ENCODE measurements at places on chromosomes 5 and 9. TPM values are rescaled to one million over a fixed set of nuclear protein-coding genes. Genes with fewer than 3 reads are reported as not detected.

DNA sequence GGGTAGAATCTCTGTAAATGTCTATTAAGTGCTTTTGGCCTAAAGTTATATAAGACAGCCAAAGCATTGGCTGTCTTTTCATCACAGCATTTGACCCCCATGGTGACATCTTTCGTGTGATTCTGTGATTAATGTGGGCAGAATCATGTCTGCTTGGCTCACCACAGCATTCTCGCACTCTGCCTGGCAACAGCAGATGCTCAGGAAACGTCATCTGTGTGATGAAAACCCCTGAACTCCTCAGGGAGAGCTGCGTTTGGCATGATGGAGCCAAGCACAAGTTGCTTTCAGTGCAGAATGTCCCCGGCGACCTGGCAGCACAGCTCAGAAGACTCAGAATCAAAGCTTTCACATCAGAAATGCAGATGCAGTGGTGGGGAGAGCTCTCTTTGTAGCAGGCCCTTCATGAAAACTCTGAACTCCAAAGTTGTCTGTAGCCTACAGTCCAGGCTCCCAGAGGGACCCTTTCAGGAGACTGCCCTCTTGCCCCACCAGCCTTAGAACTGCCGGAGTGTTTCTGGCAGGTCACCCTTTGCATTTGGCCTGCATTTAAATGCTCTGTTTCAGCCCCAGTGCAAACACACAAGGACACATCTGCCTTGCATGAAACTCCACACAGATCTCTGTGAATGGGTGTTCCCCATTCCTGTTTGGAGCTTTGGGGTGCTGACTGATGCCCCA lies 155.6 kb upstream of the PANK3 start:
- peak; percentile 50 for DNase-seq

- no peak for DNase-seq
Measured at GRCh38 chr5:124154714-124155113, 591.7 kb downstream of the ZNF608 start.

DNA sequence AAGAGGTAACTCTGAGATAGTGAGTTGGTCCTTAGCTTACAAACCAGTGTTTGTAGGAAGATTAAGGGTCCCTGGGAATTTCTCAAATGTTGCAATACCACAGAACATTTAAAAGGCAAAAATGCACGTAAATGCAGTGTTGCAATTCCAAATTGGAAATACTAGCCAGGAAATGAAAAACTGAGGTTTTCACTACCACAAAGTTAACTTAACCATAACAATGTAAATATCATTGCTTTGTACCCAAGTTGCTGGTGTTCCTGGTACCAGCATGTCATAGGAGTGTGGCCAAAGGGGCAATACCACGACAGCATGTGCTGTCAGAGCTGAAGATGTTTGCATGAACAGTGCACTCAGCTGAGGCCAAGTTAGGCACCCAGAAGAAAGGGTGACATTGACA lies 382.9 kb downstream of the GLIS3 start:
- no peak for DNase-seq

GRCh38 chr9:127083138-127083980 lies 39.1 kb downstream of the ANGPTL2 start:
- DNase-seq = no peak

LCP2 gene
- 6.1 TPM for polyA plus RNA-seq

DIPK1B gene
- polyA plus RNA-seq = 47.6 TPM

DNA sequence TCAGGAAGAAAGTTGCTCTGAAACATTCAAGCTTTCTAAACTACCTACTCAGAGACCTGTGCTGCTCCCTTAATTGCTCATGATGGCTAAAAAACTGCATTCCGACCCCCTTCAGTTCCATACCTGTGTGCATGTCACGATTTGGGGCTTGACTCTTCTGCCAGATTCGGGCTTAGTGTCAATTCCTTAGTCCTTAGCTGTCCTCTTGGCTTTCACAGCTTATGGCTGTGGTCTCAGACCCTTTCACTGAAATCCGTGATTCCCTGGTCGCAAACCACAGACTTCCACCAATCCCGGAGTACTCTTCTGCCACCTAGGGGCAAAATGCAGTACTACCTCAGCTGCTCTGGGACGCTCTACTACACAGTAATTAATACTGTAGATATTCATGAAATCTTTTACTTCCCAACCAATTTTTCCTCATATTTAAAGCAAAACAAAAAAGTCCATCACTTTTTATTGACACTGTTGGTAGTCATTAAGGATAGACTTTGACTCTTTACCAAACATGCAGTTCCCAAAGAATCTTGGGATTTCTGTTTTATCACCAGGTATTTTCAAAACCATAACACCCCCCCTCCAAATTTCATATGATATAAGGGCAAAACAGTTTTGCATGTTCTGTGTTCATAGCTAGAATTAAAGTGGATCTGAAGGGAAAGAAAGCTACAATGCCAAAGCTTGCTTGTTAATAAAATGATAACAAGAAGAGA lies 617.4 kb downstream of the SLCO4C1 start:
- peak; percentile 75 for DNase-seq

SH3GL2 gene
- polyA plus RNA-seq = 11.1 TPM

- no peak for DNase-seq
Measured at GRCh38 chr9:123475407-123475806, 119.4 kb downstream of the CRB2 start.

- DNase-seq = no peak
Measured at GRCh38 chr9:122370869-122371755, at the start of gene PTGS1. Gene PTGS1, plus strand, starts transcription at chr9:122371024. Its CDS starts 61 bp downstream, at chr9:122371085.

- no peak for DNase-seq
Measured at GRCh38 chr5:68540798-68541590, 325.4 kb downstream of the PIK3R1 start.

GRCh38 chr9:75084081-75084672 lies 3.8 kb downstream of the NMRK1 start:
- DNase-seq = no peak

- no peak for DNase-seq
Measured at GRCh38 chr5:5141339-5141599, 1.1 kb downstream of the ADAMTS16 start.

SLC25A25 gene
- polyA plus RNA-seq = 13.4 TPM

PRR16 gene
- 13.9 TPM for polyA plus RNA-seq

- no peak for DNase-seq
Measured at GRCh38 chr5:143751342-143751741, 60.6 kb upstream of the HMHB1 start.

CAMK2A gene
- polyA plus RNA-seq = 5.8 TPM

SLC34A3 gene
- 0.84 TPM for polyA plus RNA-seq

DNA sequence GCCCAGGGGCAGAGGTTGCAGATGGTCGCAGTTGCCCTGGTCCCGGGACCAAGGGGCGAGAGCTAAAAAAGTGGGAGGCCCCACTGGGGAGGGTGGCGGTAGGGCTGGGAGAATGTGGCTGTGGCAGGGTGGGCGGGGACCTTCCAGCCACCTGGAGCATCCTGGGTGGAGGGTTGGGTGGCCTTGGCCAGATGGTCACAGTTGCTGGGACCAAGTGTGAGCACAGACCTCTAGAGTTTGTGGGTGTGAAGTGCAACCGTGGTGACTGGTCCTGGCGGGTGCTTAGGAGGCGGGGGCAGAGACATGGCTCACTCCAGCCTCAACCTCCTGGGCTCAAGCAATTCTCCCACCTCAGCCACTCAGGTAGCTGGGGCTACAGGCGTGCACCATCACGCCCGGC lies 5.7 kb upstream of the TRAF2 start:
- DNase-seq = no peak

- DNase-seq = no peak
Measured at GRCh38 chr9:124623966-124624734, 117.0 kb upstream of the NR5A1 start.
